ENCODE measurements at places on chromosomes 13 and 19.

- no peak for DNase-seq
Observed at GRCh38 chr19:36203293-36203692, 11.2 kb downstream of the ZNF565 start.

- no peak for DNase-seq
Observed at GRCh38 chr19:11400798-11401197, 16.7 kb upstream of the EPOR start.

DNA sequence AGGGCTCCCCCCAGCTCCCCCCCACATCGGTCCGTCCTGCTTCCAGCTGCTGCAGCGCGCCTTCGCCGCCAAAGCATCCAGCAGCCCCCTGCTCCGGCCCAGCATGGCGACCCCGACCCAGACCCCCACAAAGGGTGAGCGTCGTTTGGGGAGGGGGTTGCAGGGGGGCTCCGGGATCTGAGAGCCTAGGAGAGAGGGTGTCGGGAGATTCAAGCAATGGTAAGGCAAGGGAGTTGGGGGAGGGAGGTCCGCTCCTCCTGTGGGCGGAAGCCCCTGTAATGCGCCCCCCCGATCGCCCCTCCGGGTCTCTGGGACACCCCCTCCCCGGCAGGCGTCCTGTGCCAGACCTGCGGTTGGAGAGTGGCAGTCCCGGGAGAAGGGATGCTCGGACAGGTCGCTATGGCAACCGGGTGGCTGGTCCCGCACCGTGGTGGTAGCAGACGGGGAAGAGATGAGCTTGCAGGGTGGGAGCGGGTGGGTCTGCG, at the start of gene FXYD7:
Gene FXYD7, plus strand, starts transcription at position 25 of the 485 bp plus-strand sequence. Its CDS starts 79 bp downstream, at position 104.
- no peak for DNase-seq

- no peak for DNase-seq
Observed at GRCh38 chr13:34654647-34655046, 287.4 kb upstream of the NBEA start.

DNA sequence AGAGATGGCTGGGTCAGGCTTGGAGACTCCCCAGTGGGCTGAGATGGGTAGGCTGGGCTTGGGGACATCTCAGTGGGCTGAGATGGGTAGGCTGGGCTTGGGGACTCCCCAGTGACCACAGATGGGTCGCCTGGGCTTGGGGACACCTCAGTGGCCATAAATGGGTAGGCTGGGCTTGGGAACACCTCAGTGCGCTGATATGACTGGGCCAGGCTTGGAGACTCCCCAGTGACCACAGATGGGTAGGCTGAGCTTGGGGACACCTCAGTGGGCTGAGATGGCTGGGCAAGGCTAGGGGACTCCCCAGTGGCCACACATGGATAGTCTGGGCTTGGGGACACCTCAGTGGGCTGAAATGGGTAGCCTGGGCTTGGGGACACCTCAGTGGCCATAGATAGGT, 12.8 kb downstream of the IQCN start:
- no peak for DNase-seq

GRCh38 chr13:94261163-94261562, 218.3 kb downstream of the DCT start:
- DNase-seq: no peak

- peak; percentile 85 for DNase-seq
Observed at GRCh38 chr13:21297914-21298831, 121.7 kb downstream of the MRPL57 start.

DNA sequence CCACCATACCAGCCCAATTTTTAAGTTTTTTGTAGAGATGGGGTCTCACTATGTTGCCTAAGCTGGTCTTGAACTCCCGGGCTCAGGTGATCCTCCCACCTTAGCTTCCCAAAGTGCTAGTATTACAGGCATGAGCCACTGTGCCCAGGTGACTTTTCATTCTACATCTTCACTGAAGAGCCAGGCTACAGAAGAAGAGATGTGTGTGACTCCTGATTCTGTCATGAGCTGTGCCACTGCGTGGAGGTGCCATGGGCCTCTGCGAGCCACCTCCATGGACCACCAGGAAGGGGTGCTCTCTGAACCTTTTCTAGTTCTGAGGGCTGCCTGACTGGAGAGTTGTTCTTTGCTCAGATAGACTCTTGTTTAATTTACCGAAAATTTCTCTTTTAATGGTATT, 56.6 kb upstream of the RANBP3 start:
- no peak for DNase-seq

DNA sequence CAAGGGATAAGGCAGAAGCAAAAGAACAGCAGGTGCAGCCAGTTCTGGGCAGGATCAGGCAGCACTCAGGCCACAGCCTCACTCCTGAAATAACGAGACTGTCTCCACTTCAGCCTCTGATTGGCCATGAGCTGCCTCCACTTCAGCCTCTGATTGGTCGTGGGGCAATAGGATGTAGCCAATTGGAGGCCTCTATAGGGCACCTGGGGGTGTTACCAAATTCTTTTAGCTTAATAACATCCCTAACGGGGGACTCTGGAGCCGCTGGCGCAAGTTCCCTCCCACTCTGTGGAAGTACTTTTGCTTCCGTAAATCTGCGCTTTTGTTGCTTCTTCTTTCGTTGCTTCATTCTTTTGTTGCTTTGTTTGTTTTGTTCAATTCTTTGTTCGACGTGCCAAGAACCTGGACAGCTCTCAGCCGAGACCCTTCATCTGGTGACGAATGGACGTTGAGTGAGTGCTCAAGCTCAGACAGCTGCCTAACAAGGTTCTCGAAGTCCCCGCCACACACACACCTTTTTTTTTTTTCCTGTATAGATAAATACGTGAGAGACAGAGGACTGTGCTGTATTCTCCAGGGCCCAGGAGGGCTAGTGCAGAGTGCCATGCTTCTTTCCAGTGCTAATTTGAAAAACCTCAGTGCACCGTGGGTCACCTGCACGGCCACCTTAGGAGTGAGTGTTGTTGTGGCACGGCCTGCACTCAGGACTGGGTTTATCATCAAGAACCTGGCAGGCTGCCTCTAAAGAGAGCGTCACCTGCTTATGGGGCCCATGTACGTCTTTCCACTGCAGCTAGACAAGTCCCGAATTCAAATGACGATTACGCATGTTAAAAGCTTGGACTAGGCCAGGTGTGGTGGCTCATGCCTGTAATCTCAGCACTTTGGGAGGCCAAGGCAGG, 32.0 kb upstream of the TUBGCP3 start:
- no peak for DNase-seq

GRCh38 chr19:35178701-35179100, 24.2 kb downstream of the FXYD5 start:
- no peak for DNase-seq

- no peak for DNase-seq
Observed at GRCh38 chr19:45467115-45467455, 711 bp upstream of the FOSB start.

- no peak for DNase-seq
Observed at GRCh38 chr13:50626101-50626547, 217.4 kb downstream of the DLEU7 start.

DNA sequence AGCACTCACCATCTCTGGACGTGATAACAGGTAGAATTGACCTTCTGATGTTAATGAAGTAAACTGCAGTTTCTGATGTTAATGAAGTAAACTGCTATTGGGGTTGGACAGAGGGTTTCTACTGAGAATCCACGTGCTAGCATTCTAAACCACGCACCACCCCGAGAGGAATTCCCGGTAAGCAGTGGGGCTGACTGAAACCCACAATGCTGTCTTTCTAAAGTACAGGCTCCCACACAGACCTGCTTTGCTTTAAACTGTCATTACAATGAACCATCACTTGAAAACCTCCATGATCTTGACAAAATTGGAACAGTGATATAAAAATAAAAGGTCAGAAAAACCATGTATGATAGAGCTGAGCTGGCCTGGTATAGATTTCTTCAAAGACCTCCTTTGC, 559.0 kb downstream of the FGF9 start:
- no peak for DNase-seq

- DNase-seq: no peak
Observed at GRCh38 chr19:3034656-3035541, 5.8 kb upstream of the TLE2 start.

DNA sequence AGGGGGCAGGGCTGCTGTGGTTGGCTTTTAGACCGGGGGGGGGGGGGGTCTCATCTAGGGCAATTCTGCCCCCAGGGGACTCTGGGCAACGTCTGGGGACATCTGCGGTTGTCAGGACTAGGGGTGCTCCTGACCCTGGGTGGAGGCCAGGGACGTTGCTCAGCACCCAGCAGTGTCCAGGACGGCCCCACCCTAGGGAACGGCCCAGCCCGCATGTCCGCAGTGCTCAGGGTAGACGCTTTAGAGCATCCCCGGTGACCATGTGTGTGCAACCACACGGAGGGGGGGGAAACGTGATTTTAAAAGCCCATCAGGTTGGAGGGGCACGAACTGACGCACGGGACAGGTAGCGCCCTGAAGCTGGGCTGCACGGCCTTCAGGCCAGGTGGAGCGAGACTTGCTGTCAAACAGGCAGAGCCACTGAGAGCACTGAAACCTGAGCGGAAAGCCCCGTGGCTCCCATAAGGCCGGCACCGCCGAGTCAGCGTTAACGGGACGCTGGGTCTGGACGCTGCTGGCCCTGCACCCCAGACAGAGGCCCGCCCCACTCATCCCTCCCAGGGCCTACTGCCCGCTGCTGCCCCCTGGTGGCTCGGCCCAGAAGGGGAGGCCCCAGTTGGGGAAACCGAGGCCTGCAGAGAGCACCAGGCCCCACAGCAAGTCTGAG, 8.3 kb downstream of the CACTIN start:
- peak; percentile 17 for DNase-seq

GRCh38 chr19:29365836-29366417, 153.0 kb upstream of the UQCRFS1 start:
- DNase-seq: no peak

DNA sequence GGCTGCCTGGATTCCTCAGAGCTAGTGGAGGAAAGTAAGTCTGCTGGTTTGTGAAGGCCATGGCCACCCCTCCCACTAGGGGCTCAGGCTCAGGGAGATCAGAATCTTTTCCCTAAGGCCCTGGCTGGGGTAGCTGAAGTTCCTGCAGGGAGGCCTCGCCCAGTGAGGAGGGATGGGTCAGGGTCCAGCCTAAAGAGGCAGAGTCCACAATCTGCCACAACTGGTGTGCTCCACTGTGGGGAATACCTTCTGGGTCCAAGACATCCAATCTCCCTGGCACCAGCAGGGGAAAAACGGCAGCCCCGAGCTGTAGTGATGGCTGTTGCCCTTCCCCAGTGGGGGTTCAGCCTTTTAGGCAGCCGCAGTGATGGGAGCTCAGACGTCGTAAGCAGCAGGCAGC, 23.2 kb downstream of the IGFL3 start:
- DNase-seq: no peak

DNA sequence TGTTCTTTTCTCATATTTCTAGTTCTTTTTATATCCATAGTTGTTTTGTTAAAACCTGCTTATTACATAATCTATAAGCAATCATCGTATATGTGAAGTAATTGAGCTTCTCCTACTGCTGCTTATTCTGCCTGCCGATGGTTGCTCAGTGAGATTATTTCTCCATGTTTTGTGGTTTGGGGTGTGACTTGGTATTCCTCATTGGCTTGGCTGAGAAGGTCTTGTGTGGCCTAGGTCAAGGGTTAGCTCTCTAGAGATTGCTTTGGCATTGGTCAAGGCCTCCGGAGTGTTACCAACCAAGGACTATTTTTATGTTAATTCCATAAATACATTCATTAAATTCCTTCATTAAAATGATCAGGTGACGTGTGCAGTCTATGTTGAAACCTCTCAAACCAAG, 302.8 kb downstream of the MYO16 start:
- DNase-seq: no peak

DNA sequence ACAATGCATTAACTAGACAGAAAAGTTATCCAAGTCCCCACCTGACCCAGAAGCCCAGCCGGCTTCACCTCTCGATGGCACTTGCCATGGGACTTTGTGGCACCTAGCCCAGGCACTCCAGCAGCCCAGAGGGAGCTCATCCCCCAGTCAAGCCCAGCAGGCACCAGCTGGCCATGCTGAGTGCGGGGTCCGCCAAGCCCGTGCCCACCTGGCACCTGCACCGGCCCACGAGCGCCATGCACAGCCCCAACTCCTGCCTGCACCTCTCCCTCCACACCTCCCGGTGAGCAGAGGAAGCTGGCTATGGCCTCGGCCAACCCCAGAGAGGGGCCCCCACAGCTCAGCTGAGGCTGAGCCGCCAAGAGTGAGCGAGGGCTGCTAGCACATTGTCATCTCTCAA, 1759.1 kb downstream of the OLFM4 start:
- DNase-seq: no peak

DNA sequence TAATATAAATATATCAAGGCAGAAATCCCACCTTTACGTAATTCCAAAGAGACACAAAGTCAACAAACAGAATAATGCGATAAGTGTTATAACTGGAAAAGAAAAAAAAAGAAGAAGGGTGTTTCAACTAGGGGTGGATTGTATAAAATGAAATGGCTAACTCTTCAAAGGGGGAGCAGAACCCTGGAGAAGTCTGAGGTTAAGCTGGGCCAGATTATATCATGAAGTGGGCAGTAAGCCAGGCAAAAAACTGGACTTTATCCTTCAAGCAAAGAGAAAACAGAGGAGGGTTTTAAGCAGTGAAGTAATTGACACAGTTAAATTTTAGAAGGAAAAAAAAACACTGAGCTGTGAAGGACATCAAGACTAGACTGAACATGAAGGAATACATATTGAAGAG, 41.9 kb downstream of the TBC1D4 start:
- no peak for DNase-seq
